ENCODE measurements at places on chromosomes 4 and X. TPM values are rescaled to one million over a fixed set of nuclear protein-coding genes. Genes with fewer than 3 reads are reported as not detected.

The NHS gene
- 9.0 TPM for total RNA-seq

The GYPB gene
- not detected for total RNA-seq

The XG gene
- total RNA-seq = not detected

The RAB9B gene
- total RNA-seq = 0.40 TPM

Data from epithelial cell of proximal tubule (primary cell).